Urinary bladder (tissue), 4 donors: ENCODE measurements at places on chromosomes 2 and 18. TPM values are rescaled to one million over a fixed set of nuclear protein-coding genes. Genes with fewer than 3 reads are reported as not detected.

FMNL2 gene
- total RNA-seq = 77.6 TPM

UGGT1 gene
- 38.5 TPM for total RNA-seq

ATP6V1B1 gene
- total RNA-seq = 0.63 TPM

DNA sequence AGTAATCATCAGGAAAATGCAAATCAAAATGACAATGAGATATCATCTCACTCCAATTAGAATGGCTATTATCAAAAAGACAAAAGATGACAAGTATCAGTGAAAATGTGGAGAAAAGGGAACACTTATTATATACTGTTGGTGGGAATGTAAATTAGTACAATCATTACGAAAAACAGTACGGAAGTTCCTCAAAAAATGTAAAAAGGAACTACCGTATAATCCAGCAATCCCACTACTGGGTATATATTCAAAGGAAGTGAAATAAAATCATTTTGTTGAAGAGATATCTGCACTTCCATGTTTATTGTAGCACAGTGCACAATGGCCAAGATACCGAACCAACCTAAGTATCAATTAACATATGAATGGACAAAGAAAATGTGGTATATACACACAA, 52.4 kb upstream of the TEX51 start:
- no peak for DNase-seq

DNA sequence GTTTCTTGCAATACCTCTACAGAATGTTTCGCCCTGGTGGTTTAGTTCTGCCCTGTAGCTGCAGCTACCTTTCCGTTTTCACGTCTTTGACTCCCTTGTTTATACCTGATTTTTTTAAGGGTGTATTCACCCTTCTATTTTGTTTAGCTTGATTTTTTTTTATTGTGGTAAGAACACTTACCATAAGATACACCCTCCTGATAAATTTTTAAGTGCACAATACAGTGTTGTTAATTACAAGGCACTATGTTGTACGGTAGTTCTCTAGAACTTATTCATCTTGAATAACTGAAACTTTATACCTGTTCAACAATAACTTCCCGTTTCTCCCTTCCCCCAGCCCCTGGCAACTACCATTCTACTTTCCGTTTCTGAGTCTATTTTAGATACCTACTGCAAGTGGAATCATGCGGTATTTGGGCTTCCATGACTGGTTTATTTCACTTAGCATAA, 48.9 kb upstream of the NABP1 start:
- no peak for DNase-seq

GRCh38 chr2:8412586-8412985, 269.3 kb upstream of the ID2 start:
- no peak for DNase-seq

DNA sequence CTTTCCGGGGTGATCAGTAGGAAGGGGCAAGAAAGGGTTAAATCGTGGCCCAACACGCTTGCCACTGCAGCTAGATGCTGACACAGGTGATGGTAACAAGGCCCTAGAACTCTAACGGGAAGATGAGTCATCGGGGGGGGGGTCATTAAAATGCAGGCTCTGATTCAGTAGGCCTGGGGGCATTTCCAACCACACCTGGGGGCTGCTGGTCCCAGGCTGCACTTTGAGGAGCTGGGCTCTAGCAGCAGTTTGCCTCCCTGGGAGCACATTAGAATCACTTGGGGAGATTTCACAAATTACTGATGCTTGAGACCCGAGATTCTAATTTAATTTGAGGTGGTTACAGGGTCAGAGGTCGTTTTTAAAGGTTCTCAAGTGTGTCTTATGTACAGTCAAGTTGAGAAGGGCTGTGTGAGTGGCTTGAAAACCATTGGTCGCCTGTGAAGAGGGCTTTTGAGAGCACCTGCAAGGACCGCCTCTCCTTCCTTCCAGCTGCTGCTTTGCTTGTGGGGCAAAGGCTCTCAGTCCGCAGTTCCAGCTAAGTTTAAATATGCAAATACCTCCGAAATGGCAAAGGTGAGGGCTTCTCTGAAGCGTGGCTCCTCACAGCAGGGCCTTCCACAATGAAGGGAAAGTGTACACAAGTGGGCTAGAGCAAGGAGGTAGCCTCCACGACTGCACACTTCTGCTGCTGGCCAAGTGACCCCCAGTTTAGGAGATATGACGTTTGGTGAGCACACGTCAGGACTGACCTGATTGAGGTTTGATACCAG, 128.0 kb upstream of the MSH6 start:
- DNase-seq = no peak

GRCh38 chr18:47151439-47151838, 1.1 kb upstream of the HDHD2 start:
- no peak for DNase-seq

GRCh38 chr2:96423291-96423690, 81.9 kb downstream of the NEURL3 start:
- DNase-seq = no peak

DNA sequence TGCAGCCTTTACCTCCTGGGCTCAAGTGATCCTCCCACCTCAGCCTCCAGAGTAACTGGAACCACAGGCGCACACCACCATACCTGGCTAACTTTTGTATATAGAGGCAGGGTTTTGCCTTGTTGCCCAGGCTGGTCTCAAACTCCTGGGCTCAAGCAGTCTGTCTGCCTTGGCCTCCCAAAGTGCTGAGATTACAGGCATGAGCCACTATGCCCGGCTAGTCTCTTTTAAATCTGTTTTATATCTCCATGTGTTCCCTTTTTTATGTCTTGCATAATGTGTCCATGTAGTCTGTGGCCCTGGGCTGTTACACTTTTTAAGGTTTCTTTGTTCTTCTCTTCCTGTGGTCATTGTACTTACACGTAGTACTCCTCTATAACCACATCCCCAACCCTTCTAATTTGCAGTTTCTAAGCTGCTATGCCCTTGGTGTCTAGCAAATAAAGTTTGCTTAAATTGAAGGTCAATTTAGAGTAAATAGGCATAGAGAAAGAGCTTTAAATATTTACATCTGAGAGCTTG, 168.2 kb downstream of the MCFD2 start:
- DNase-seq = no peak

- DNase-seq = no peak
These were observed 59.9 kb upstream of the POU3F3 start for GRCh38 chr2:104793966-104794365.

DNA sequence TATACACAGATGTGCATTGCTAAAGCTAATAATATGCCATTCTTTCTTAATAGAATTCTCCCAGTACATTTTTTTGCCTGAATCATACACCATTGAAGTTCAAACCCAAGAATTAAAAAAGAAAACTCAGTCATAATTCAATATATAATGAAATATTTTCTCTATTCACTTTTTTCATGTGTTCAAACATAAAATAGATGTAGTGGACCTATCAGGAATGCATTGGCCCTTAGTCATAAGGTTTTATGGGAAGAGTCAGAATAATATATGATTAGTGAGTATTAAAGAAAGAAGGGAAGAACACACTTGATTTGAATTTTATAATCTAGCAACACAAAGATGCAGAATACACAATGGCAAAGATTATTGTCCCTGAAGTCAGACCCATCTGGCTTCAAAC, 297.0 kb upstream of the COL3A1 start:
- no peak for DNase-seq
